ENCODE measurements at places on chromosomes 7 and 10. TPM values are rescaled to one million over a fixed set of nuclear protein-coding genes. Genes with fewer than 3 reads are reported as not detected.

The A1CF gene
- 1.3 TPM for total RNA-seq

GRCh38 chr7:101857358-101857811 lies 40.0 kb downstream of the CUX1 start:
- no peak for DNase-seq

DNA sequence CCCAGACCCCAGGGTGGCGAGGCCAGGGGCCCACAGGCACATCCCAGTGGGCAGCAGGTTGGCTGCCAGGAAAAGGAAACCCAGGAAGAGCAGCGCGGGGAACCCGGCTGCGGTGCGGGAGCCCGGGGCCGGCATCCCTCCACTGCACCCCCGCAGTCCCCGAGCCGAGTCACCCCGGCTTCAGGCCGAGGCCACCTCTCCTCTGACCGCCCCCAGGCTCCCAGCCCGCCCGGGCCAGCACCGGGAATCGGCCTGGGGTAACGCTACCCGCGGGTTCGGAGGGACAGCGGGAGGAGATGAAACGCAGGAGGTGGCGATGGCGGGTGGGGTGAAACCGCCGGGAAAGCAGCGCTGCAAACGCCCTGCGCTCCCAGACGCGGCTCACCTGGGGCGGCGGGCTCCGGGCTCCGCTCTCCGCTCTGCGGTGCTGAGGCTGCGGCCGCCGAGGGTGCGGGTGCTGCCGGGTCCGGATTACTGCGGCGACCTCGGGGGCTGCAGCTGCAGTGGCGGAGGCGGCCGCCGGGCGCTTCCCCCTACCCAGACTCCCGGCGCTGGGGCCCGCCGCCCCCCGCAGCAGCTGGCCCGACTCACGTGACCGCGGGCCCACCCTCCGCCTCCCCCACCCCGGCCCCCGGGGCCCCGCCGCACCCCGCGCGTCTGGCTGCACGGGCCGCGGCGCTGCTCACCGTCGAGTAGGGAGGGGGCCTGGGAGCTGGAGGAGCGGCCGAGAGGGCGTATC lies at the start of gene SCRN1:
Gene SCRN1 (minus strand): TSS at position 545 of the 739 bp plus-strand sequence. CDS start 20,734 bp downstream, outside the sequence.
- peak; percentile 88 for DNase-seq

- DNase-seq, result no peak
Observed at GRCh38 chr7:80063834-80064233, 70.8 kb upstream of the GNAI1 start.

DNA sequence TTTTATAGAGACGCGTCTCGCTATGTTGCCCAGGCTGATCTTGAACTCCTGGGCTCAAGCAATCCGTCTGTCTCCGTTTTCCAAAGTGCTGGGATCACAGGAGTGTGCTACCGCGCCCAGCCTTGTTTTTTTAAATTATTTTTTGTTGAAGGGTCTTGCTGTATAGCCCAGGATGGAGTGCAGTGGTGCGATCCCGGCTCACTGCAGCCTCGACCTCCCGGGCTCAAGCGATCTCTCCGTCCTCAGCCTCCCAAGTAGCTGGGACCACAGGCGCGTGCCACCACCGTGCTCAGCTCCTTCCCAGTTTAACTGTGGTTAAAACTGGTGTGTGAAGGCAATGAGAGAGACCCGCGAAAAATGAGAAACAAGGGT lies 11.0 kb upstream of the HNRNPF start:
- no peak for DNase-seq

All from stomach (tissue), 19 donors.